ENCODE measurements at places on chromosomes 5 and 9.

- peak; percentile 10 for DNase-seq
Observed at GRCh38 chr5:61055434-61056006, 106.7 kb downstream of the SMIM15 start.

DNA sequence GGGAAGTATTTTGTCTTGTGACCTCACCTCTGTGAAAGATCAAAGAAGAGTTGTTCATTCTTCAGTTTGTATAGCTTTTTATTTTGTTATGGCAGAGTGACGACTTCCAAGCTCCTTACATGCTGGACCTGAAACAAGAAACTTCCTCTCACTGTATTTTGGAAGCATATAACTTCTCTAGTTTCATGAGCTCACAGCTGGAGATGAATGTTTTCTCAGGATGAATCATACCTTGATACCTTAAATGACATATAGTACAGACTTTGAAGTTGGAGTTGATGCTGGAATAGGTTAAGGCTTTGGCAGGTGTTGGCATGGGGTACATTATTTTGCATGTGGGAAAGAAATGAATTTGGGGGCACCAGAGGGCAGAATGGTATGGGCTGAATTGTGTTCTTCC, 112.5 kb downstream of the SLC25A46 start:
- no peak for DNase-seq

DNA sequence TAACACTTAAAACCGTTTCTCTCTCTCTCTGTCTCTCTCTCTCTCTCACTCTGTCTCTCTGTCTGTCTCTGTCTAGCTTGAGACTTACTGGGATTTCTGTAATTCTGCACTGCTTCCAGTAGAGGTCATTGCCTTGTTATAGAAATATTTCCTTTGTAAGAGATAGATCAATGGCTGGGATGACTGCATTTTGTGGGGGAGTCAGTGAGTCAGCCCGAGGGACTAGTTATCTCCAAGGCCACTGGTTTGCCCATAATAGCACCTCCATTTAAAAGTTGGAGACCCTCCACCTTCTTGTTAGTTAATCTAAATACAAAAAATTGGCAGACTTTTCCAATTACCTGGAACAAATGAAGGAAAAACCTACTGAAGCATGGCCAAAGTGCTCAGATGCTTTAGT, 547.2 kb downstream of the LRRC70 start:
- no peak for DNase-seq

- no peak for DNase-seq
Observed at GRCh38 chr5:132065951-132066701, 5.7 kb downstream of the IL3 start.

DNA sequence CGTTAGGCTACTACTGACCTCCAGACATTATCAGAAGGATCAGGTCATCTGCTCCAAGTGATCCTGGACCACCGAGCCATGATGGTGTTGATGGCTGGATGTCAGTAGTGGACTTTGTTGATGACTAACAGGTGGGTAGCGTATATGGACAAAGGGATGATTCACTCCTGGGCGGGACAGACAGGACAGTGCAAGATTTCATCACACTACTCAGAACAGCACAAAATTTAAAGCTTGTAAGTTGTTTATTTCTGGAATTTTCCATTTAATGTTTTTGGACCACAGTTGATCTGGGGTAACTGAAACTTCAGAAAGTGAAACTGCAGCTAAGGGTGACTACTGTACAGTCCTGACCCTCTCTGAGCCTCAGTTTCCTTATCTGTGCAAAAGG, 12.7 kb downstream of the PDGFRB start:
- no peak for DNase-seq

DNA sequence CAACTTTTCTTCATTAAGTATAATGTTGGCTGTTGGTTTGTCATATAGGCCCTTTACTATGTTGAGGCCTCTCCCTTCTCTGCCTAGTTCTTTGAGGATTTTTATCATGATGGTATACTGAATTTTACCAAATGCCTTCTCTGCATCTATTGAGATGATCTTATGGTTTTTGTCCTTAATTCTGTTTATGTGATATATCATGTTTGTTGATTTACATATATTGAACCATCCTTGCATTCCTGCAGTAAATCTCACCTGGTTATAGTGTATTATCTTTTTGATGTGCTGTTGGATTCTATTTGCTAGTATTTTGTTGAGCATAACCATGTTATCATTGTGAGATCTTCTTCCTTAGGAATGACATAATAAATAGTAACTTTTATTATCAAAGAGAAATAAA, 362.9 kb downstream of the CCDC171 start:
- DNase-seq, result no peak

- DNase-seq, result no peak
Observed at GRCh38 chr9:12403721-12404120, 289.5 kb upstream of the TYRP1 start.

GRCh38 chr5:72036951-72037350, 70.3 kb upstream of the MAP1B start:
- DNase-seq, result no peak

DNA sequence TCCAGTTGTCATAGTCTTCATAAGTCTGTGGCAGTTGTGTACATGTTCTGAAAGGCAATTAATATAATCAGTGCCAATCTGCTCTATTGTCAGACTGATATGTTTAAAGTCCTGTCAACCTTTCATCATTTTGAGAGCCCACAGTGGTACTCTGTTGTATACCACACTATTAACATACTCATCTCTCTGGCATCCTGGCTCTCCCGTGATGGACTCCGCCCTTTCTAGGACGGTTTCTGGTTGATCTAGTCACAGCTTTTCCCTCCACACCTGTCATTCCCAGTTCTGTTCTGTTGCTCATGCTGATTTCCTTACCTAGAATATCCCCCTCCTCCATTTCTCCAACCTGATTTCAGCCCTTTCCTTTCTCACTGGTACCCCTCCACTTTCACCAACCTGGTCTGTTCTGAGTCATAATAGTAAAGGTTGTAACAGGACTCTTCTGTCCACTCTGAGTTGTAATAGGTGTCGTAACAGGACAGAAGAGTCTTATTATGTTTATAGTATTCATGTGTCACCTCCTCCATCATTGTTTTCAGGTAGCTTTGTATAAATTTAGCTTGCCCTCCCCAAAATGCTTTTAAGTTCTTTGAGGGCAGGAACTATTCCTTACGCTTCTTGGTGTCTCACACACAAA, 4.1 kb downstream of the PTCD2 start:
- DNase-seq, result no peak

DNA sequence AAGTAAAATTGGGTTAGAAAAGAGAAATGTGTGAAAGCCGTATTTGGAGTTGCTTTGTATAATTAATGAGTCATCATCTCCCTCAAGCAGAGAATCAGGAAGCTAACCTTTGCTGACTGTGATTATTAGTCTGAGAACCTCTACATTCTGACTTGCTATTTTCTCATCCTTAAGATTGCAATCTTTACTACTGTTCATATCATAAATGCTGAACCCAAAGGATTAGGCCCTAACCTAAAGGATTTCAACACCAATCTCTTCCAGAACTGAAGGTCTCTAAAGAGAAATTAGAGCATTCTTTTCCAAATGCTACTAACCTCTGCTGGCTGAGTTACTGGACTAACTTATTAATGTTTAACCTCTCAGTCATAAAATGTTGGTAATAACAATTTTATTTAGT, 538.1 kb upstream of the MEF2C start:
- no peak for DNase-seq

GRCh38 chr5:96952118-96952750, 16.4 kb downstream of the LNPEP start:
- DNase-seq, result no peak

- DNase-seq, result no peak
Observed at GRCh38 chr5:66558560-66558959, 37.6 kb upstream of the MAST4 start.

DNA sequence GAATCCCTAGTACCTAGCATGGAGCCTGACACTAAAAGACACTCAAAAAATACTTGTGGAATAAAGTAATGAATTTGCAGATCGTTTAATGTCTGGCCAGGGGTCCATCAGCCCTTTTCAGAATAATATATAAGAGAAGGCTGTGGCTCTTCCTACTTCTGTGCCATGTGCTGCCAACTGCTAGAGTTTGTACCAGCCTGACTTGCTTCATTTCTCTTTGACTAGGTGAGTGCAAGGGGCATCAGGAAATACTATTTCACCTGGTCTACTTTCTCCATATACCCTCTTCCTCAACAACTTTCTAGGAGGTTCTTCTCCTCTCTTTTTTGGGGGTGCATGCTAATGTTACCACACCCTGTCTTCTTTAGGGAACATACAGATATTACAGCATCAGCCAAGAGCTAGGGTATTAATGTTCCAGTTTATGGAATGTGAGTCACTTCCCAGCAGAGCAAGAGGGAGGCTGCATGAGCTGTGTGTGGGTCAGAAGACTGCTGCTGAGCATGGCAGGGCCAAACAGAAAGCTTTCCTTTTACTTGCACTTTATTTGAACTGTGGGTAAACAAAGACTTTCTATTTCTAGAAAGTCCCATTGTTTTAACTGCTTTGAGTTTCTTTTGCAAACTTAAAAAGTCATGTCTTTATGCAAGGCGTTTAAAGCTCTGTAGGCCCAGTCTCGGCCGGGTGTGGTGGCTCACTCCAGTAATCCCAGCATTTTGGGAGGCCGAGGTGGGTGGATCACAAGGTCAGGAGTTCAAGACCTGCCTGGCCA, 158.9 kb downstream of the ADAMTSL1 start:
- no peak for DNase-seq

DNA sequence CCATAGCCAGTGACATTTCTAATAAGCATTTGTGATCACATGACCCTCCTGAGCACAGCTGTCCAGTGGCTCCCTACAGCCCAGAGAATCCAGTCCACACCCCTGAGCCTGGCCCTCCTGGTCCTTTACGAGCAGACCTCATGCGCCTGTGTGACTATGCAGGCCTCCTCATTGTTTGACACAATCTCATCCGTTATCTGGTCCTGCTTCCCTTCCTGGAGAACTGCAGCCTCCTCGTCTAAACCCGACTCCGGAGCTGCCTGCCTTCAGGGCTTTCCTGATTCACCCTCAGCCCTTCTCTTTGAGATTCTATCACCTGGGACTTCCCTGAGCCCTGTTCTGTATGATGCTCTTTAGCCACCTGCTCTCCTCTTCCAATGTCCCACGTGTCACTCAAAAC, 79.7 kb downstream of the GPR21 start:
- DNase-seq, result no peak

DNA sequence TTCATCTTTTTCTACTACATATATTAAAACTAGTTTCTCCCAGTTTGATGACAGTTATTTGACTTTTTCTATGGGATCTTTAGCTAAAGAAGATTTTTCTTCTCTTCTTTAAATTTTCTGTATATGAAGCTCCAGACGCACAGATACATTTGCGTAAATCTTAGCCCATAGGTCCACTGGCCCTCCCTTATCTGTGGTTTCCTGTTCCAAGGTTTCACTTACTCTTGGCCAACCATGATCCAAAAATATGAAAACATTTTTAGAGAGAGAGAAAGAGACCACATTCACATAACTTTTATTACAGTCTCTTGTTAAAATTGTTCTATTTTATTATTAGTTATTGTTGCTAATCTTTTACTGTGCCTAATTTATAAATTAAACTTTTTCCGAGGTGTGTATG, 270.2 kb upstream of the DAPK1 start:
- DNase-seq, result no peak

- DNase-seq, result no peak
Observed at GRCh38 chr5:117547192-117547591, 972.6 kb upstream of the SEMA6A start.

DNA sequence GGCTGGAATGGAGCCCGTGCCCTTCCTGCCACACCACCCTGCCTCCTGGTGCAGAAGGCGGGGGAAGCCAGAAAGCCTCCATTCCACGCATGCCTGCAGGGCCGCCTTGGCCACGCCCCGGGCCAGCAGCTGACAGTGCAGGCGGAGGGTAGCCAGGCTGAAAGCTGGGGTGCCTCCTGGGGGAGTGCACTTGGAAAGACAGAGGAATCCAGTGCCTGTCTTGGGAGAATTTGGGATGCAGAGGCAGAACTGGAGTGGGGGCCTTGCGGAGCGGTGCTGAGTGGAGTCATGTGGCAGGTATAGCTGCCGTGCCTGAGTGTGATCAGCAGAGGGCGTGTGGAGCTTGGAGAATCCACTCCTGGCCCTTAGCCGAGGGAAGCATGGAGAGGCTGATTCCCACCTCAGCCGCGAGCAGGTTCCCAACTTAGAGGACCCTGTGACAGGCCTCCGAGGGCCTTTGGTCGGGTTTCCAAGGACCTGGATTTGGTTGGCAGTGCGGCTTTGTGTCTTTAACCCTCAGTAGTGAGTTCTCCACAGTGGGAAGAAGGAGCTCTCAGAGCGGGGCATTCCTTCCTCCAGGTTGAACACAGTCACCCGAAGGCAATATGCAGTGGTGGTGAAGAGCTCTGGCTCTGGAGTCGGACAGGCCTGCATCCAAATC, 9.1 kb upstream of the URM1 start:
- DNase-seq, result peak; percentile 61

GRCh38 chr9:121635300-121635876, 16.0 kb upstream of the DAB2IP start:
- DNase-seq, result no peak

DNA sequence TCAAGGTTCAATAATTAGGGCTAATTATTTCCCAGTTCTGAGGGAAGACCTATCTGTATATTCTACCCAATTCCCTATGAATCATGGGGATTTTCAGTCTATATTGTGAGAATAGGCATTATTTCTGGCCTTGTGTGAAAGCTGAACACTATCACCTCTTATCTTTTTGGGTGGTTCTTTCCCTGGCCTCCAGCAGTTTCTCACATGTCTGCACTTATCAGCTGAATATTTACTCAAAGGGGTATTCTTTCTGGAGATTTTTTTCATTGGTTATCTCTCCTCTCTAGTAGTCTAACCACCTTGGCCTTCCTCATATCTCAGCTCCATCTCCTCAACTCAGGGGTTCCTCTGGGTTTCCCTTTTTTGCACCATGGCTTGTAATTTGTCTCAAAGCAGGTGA, 64.9 kb upstream of the LIFR start:
- no peak for DNase-seq

- no peak for DNase-seq
Observed at GRCh38 chr9:121738968-121739367, 87.5 kb downstream of the DAB2IP start.

GRCh38 chr5:160685695-160686094, 166.3 kb downstream of the ATP10B start:
- no peak for DNase-seq

DNA sequence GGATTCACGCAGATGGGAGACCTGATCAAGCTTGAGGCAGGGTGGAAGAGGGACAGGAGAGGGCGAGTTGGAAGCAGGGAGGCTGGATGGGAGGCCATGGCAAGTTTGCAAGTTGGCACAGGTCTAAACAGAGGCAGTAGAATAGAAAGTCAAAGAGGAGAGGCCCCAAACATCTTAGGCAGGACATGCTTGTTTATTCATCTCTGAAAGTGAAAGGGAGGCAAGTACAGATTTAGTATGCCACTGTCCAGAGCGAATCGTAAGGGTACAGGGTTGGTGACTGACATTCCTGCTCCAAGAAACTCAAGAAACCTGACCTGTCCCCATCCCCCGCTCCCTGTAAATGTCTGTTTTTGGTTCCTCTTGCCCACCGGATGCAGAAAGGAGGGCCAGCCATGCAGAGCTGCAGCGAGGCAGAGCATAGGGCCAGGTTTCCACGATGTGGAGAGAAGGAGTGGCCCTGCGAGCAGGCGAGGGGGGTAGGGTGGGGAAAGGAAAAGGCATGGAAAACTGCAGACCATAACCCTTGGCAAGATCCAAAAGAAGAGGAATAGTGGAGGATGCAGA, 96.2 kb upstream of the BOD1 start:
- DNase-seq, result no peak

- DNase-seq, result peak; percentile 6
Observed at GRCh38 chr5:66306105-66306843, 162.2 kb downstream of the SREK1 start.

- DNase-seq, result no peak
Observed at GRCh38 chr9:35103660-35104191, 795 bp upstream of the STOML2 start.
